ENCODE measurements at places on chromosomes 6 and 20.

DNA sequence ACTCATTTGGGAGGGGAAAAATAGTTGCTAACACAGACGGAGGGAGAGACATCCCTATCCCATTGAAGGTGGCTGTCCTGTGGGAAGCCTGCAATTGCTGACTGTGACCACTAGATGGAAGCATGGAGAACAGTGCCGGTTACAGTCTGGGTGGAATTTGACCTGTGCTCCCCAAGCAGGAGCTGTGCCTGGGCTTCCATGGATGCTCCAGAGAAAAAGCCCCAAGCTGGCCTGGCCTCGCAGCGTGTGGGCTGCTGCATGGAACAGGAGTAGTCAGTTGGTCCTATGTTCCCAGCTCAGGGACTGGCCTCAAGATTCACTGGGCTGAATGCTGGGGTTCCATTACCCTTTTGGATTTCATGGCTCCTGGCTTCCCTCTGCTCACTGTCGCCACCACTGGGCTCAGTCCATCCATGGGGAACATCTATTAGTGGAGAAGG, 116.3 kb upstream of the CHD6 start:
- peak; percentile 5 for DNase-seq

GRCh38 chr6:44040786-44041185, 86.5 kb downstream of the MRPL14 start:
- DNase-seq = no peak

- no peak for DNase-seq
These were observed 174.9 kb downstream of the CD109 start for GRCh38 chr6:73870907-73871306.

DNA sequence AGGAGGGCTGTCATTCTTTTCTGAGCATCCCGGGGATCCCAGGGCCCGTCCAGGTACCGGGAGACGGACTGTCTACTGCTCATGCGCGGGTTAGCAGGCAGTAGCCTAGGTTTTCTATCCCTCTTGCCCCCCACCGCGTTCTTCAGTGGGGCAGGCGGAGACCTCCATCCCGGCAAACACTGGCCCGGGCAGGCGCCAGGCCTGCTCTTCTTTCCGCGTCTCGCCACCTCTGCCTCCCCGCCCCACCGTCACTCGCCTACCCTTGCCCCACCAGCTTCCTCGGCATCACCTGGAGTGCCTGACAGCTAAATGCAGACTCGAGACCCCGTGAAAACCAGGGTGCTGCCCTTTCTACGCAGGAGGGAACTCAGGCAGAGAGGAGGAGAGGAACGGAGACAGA, 1937.7 kb upstream of the DEFB115 start:
- no peak for DNase-seq

DNA sequence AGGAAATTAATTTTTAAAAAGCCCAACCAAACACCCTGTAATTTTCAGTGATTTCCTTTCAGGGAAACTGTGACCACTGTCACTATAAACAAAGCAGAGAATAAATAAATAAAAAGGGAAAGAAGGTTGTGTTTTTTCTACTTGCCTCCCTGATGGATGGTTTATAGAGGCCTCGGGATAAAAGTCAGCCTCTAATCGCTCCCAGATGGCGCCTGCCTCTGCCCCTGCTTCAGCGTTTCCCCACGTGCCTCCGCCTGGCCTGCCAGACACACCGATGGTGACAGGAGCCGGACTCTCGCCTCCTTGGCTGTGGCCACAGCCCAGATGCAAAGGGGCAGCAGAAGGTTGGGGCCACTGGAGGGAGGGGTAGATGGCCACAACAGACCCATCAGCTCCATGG, 327.7 kb downstream of the CDC5L start:
- DNase-seq = no peak

DNA sequence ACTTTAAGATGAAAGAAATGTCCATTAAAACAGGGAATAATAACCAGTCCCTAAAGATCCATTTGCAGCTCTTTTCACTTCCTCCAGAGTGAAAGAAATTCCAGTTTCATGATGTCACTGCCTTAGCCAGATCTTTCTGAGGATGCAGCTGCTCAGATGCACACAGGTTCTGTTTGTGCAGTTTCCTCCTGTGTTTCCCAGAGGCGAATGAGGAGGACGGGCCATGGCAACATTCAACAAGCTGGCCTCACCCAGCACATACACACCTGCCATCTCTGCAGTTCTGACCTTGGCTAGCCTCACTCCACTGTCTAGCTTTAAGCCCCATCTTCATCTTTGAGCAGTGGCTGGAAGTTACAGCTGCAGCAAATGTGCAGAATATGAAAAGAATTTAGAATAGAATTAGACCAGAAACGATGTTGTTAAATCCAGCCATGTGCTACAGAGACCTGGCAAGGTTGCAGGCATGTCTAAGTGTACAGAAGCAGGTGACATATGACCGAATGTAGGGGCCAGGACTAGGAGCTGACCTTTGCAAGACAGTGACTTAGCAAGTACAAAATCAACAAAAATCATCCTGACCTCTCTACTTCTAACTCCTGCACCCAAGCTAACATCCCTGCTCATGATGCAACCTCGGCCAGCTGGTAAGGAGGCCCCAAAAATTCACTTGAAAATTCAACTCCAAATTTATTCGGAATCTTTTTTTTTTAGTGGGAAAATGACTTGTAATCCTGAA, 35.0 kb downstream of the FAM50B start:
- DNase-seq = no peak

- no peak for DNase-seq
These were observed 21.3 kb downstream of the PRSS16 start for GRCh38 chr6:27268803-27269202.

GRCh38 chr20:25021336-25021735, 28.8 kb upstream of the APMAP start:
- no peak for DNase-seq

DNA sequence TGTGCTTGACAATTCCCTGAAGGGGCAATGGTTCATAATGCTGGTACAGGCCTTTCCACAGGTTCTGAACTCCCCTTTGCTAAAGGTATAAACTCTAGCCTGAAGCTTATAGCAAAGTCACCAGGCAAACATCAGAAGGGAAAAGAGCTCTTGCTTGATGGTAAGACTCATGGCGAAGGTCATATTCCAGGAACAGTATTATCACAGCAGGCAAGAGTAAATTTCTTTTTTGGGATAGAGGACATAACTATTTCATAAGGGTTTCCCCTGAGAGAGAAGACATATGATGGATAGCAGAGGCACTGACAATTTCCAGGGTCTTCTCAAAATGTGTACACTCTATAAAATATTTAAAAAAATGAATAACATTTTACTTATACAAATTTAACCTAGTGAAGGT, 86.8 kb downstream of the PRKN start:
- DNase-seq = no peak
